Neural crest cell (in vitro differentiated cells): ENCODE measurements at places on chromosomes 13 and 19. TPM values are rescaled to one million over a fixed set of nuclear protein-coding genes. Genes with fewer than 3 reads are reported as not detected.
A peak's percentile ranks its signal among the peaks of the same experiment; 100 is the strongest.

GRCh38 chr13:48976576-48977285, 1.0 kb downstream of the FNDC3A start:
- no peak for DNase-seq
- H3K27me3 ChIP-seq, result peaks cover 8% of the 10 kb centered on the region
- H3K4me3 ChIP-seq, result peak overlapping the region; percentile 97
- peaks cover 32% of the 10 kb centered on the region for H3K4me1 ChIP-seq
- peaks cover 18% of the 10 kb centered on the region for H3K36me3 ChIP-seq

DNA sequence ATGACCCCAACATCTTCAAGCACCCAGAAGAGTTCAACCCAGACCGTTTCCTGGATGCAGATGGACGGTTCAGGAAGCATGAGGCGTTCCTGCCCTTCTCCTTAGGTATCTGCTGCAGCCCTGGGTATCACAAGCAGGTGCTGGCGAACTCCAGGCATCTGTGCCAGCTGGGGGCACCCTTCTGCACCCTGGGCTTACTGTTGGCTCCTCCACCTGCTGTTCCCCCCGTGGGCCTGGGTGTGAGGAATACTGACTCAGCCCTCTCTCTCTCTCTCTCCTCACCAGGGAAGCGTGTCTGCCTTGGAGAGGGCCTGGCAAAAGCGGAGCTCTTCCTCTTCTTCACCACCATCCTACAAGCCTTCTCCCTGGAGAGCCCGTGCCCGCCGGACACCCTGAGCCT, 13.0 kb downstream of the CYP2S1 start:
- no peak for DNase-seq
- no peak overlapping the region for H3K27ac ChIP-seq
- H3K4me1 ChIP-seq, result peaks cover 3% of the 10 kb centered on the region

DNA sequence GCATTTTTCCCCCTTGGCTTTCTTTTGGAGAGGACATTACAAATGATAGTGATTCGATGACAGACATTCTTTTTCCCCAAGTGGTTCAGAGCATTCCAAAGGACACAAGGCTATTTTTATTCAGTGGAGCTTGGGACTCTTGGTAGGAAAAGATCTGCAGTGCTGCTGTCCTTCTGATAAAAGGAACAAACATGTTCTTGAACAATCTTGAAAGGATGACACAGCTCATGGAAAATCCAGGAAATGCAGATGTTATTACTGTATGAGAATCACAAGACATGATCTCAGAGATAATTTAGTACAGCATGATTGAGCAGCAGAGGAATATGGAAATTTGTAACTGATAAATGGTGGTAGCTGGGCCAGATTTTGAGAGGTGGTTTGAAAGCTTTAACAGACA, 96.2 kb upstream of the RFC3 start:
- H3K36me3 ChIP-seq, result peaks cover 6% of the 10 kb centered on the region
- peaks cover 25% of the 10 kb centered on the region for H3K4me1 ChIP-seq
- no peak overlapping the region for H3K4me3 ChIP-seq
- H3K27ac ChIP-seq, result peak overlapping the region; percentile 79

GRCh38 chr13:45889590-45890243, 38.2 kb upstream of the SIAH3 start:
- no peak for DNase-seq
- H3K4me3 ChIP-seq, result no peak overlapping the region
- no peaks in the 10 kb centered on the region for H3K36me3 ChIP-seq
- H3K27me3 ChIP-seq, result no peaks in the 10 kb centered on the region
- no peak overlapping the region for H3K27ac ChIP-seq

GRCh38 chr13:32272021-32272683, 43.0 kb downstream of the ZAR1L start:
- H3K4me1 ChIP-seq, result no peaks in the 10 kb centered on the region
- H3K27me3 ChIP-seq, result no peaks in the 10 kb centered on the region
- DNase-seq, result no peak
- H3K4me3 ChIP-seq, result no peak overlapping the region
- no peak overlapping the region for H3K27ac ChIP-seq

DNA sequence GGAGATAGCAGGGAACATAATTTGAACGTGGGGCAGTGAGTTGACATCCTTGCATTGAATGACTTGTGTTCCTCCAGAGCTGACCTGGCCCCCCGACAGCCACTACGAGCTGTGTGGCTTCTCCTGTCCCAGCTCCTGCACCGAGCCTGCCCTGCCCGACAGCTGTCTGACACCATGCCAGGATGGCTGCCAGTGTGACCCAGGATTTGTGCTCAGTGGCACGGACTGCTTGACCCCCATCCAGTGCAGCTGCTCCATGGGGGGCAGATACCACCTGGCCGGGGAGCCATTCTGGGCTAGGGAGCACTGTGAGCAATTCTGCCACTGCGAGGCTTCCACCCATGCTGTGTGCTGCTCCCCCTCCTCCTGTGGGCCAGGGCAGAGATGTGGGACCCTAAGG, 29.2 kb upstream of the FXYD3 start:
- H3K4me3 ChIP-seq, result no peak overlapping the region
- H3K27me3 ChIP-seq, result no peaks in the 10 kb centered on the region
- DNase-seq, result no peak

DNA sequence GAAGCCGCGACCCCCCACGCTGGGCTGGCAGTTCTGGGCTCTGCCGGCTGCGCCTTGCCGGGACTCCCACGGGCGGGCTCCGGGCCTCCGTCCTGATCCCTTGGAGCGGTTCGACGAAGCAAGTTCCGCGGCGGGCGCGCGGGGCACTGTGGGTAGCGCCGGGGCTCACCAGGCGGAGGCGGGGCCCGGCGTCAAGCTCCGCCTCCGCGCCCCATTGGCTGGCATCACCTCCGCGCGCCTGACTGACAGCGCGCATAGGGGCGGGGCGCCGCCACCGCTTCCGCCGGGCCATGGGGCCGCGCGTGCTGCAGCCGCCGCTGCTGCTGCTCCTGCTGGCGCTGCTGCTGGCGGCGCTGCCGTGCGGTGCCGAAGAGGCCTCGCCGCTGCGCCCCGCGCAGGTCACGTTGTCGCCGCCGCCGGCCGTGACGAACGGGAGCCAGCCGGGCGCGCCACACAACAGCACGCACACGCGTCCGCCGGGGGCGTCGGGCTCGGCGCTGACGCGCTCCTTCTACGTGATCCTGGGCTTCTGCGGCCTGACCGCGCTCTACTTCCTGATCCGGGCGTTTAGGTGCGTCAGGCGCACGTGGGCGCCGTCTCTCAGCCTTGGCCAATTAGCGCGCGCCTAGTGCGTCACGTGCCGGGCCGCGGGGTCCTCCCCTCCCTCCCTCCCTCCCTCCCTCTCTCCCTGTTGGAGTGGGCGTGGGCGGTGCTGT, at the start of gene FAM174C:
Gene FAM174C (plus strand): TSS at position 271 of the 716 bp plus-strand sequence. CDS start 20 bp downstream, at position 291.
- peak; percentile 81 for DNase-seq
- peak within 1 kb of the TSS; percentile 87 for H3K27ac ChIP-seq
- H3K27me3 ChIP-seq, result peaks cover 25% of the 10 kb centered on the region
- H3K4me1 ChIP-seq, result peaks cover 49% of the 10 kb centered on the region
- peaks cover 24% of the 10 kb centered on the region for H3K36me3 ChIP-seq

DNA sequence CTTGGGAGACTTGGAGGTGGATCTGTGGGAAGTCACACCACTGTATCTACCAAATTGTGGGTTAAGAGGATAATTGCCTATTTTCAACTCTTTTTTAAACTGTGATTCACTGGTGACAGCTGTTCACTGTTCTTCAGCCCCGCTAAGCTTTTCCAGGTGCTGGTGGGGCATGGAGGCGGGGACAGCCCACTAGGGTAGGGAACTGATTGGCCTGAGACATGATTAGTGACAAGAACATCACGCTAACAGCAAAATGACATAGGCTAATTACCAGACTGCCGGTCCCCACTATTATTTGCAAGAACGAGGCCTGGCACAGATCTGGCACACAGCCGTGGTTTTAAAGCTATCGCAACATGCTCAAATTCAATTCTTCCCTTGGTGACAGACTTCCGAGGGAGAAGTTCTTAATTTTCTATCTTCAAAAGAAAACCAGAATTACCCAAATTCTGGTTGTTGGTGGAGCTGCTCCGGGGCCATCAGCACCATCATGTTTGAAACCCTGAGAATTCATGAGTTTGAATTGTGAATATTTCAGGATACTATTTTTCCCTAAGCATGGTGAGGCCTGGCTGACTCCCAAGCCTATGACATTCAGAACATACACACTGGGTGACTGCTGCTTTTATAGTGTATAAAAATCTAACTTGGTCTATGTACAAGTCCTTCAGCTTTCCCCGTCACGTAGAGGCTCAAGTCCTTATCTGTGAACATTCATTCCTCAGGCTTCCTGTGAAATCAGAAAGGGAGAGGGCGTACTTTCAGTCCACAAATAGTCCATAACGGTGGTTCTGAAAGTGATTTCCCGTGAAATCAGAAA, 17.9 kb downstream of the DOCK9 start:
- no peak for DNase-seq
- no peak overlapping the region for H3K4me3 ChIP-seq
- no peaks in the 10 kb centered on the region for H3K36me3 ChIP-seq
- no peak overlapping the region for H3K27ac ChIP-seq

DNA sequence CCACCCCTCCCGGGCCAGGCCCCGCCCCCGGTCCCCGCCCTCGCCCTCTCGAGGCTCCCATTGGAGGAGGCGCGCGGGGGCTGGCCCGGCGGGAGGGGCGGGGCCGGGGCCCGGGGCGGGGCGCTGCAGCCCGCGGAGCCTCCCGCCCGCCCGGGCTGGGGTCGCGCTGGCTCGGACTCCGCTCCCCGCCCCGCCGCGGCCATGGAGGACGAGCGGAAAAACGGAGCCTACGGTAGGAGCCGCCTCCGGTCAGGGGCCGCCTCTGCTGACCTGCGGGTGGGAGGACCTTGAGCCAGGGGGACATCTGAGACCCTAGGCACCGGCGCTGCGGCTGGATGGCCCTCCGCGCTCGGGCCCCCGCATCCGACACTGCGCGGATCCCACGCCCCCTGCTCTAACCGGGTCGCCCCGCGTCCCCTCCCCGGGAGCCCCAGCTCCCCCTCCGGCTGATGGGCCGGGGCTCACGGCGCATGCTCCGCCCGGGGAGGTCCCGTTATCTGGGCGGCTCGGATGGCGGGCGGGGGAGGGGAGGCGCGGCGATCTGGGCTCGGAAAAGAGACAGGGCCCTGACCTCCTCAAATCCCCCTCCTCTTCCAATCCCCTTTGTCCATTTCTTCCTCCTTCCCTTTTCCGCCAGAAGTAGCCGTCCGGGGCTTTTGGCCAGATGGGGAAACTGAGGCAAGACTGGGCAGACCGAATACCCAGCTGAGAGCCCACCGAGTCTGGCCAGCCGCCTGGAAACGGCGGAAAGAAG, 15.4 kb upstream of the AP1M2 start:
- no peaks in the 10 kb centered on the region for H3K36me3 ChIP-seq
- H3K4me1 ChIP-seq, result peaks cover 18% of the 10 kb centered on the region
- peak; percentile 75 for DNase-seq
- H3K27ac ChIP-seq, result peak overlapping the region; percentile 83

DNA sequence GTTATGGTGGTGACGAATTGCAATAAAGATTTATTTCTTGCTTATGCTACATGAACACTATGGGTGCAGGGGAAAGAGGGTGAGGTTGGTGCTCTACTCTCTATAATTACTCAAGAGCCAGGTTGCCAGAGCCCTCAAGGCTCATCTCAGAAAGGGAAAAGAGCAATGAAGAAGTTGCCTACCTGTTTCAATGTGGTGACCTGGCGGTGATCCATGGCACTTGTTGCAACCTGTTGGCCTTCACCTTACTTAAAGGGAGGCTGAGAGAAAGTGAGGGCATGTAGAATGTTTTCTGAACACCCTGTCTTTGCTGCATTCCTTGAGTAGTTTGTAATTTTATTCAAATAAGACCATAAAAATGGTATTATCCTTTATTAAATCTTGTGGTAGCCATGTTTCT, 394.4 kb downstream of the GPC6 start:
- H3K27ac ChIP-seq, result no peak overlapping the region
- no peaks in the 10 kb centered on the region for H3K27me3 ChIP-seq
- H3K36me3 ChIP-seq, result no peaks in the 10 kb centered on the region
- no peaks in the 10 kb centered on the region for H3K4me1 ChIP-seq
- DNase-seq, result no peak

DNA sequence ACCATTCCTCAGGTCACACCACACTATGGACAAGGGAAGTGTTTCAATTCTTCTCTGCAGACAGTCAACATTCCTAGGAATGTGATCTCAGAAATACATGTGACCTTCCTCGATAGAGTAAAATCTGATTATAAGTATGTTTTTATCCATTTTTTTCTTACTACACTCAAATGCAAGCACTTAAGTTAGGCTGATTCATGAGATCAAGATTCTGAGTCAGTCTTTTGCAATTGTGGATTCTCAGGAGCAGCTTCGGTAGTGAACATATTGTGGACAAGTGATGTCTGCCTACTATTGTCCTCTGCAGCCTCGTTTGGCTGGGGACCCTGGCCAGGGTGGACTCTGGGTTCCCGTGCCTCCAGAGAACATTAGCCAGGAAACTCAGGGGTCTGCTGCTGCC, 3.2 kb downstream of the SERPINE3 start:
- H3K4me3 ChIP-seq, result no peak overlapping the region
- H3K27ac ChIP-seq, result peak overlapping the region; percentile 36
- H3K36me3 ChIP-seq, result no peaks in the 10 kb centered on the region

- DNase-seq, result no peak
- no peaks in the 10 kb centered on the region for H3K27me3 ChIP-seq
- H3K27ac ChIP-seq, result no peak overlapping the region
- H3K4me1 ChIP-seq, result no peaks in the 10 kb centered on the region
- H3K4me3 ChIP-seq, result no peak overlapping the region
Measured at GRCh38 chr13:84446972-84447639, 564.8 kb upstream of the SLITRK1 start.

DNA sequence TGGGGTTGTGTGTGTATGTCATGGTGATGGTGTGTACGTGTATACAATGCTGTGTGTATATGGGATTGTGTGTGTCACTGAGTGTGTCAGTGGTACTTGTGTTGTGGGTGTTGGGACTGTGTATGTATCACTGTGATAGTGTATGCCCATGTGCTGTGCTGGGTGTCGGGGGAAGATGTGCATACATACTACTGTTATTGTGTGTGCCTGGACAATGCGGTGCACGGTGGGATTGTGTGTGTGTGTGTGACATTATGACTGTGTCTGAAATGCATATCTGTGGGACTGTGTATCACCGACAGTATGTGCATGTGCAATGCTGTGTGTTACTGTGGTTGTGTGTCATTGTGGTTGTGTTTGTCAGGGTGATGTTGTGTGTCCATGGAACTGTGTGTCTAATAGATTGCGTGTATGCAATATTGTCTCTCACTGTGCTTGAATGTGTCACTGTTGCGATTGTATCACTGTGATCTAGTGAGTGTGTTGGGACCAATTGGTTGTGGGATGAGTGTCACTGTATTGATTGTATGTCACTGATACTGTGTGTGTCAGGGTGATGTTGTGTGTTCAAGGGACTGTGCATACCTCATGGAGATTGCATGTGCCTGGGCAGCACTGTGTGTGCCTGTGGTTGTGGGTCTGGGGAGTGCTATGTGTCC, 11.0 kb upstream of the BBC3 start:
- peaks cover 21% of the 10 kb centered on the region for H3K27me3 ChIP-seq
- H3K27ac ChIP-seq, result no peak overlapping the region
- H3K4me3 ChIP-seq, result no peak overlapping the region
- H3K36me3 ChIP-seq, result no peaks in the 10 kb centered on the region
- peaks cover 26% of the 10 kb centered on the region for H3K4me1 ChIP-seq
- DNase-seq, result no peak

LHB gene
- not detected in 2 replicates for total RNA-seq

MISP gene
- total RNA-seq, result 0.14 TPM in 1 of 2 replicates, not detected in the other

VSTM2B gene
- total RNA-seq, result 0.21 TPM in 1 of 2 replicates, not detected in the other

A1BG gene
- 17.6 and 17.8 TPM in 2 replicates for total RNA-seq

SPIB gene
- not detected in 2 replicates for total RNA-seq

UBL5 gene
- total RNA-seq, result 366 and 373 TPM in 2 replicates

OR7E24 gene
- total RNA-seq, result not detected in 2 replicates

ACP7 gene
- total RNA-seq, result not detected in 2 replicates
